ENCODE measurements at places on chromosomes 4 and X. TPM values are rescaled to one million over a fixed set of nuclear protein-coding genes. Genes with fewer than 3 reads are reported as not detected.
A peak's percentile ranks its signal among the peaks of the same experiment; 100 is the strongest.

GRCh38 chr4:137635601-137636000, 103.3 kb upstream of the PCDH18 start:
- no peak for DNase-seq
- H3K36me3 ChIP-seq, result no peaks in the 10 kb centered on the region
- no peak overlapping the region for H3K4me3 ChIP-seq
- H3K27ac ChIP-seq, result no peak overlapping the region
- H3K4me1 ChIP-seq, result no peaks in the 10 kb centered on the region

- H3K27me3 ChIP-seq, result no peaks in the 10 kb centered on the region
- H3K36me3 ChIP-seq, result no peaks in the 10 kb centered on the region
- no peak overlapping the region for H3K4me3 ChIP-seq
- no peak overlapping the region for H3K27ac ChIP-seq
These were observed 379.1 kb upstream of the SPOCK3 start for GRCh38 chr4:167613381-167613780.

- H3K4me3 ChIP-seq, result no peak overlapping the region
- H3K36me3 ChIP-seq, result no peaks in the 10 kb centered on the region
- no peaks in the 10 kb centered on the region for H3K4me1 ChIP-seq
These were observed 17.6 kb upstream of the KIAA1210 start for GRCh38 chrX:119145241-119145653.

- H3K27ac ChIP-seq, result peak overlapping the region; percentile 37
- H3K4me3 ChIP-seq, result no peak overlapping the region
- H3K4me1 ChIP-seq, result peaks cover 44% of the 10 kb centered on the region
- DNase-seq, result no peak
These were observed 128.2 kb downstream of the FRYL start for GRCh38 chr4:48651914-48652313.

- H3K27ac ChIP-seq, result no peak overlapping the region
- H3K4me3 ChIP-seq, result peak overlapping the region; percentile 15
- DNase-seq, result no peak
- H3K27me3 ChIP-seq, result peaks cover 11% of the 10 kb centered on the region
These were observed 118.7 kb upstream of the PRPS2 start for GRCh38 chrX:12672367-12673106.

DNA sequence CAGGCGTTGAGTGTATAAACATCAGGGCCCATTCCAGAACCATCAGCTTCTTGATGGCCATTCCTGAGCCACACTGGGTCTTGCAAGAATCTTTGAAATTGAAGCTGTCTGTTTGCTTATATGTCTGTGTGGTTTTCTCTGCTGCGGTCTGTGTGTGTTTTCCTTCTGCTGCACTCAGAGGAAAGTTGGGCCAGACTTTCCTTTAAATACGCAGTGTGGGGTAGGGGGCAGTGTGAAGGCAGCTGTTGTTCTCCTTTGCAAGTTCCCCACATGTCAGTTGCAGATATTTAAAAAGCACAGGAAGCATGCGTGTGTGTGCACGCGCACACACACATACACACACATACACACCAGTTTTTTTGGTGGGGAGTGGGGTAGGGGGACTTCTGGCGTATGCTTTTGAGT, 32.1 kb downstream of the CCKAR start:
- H3K36me3 ChIP-seq, result no peaks in the 10 kb centered on the region
- DNase-seq, result no peak
- H3K27ac ChIP-seq, result no peak overlapping the region
- H3K4me3 ChIP-seq, result no peak overlapping the region

- peak overlapping the region; percentile 99 for H3K4me3 ChIP-seq
- H3K27me3 ChIP-seq, result no peaks in the 10 kb centered on the region
- DNase-seq, result peak; percentile 69
- peaks cover 4% of the 10 kb centered on the region for H3K36me3 ChIP-seq
- H3K4me1 ChIP-seq, result peaks cover 34% of the 10 kb centered on the region
These were observed 464 bp downstream of the RAP1GDS1 start for GRCh38 chr4:98261405-98262291.

GRCh38 chr4:110621328-110621812, 1.5 kb downstream of the PITX2 start:
- peaks cover 6% of the 10 kb centered on the region for H3K4me1 ChIP-seq
- peaks cover 12% of the 10 kb centered on the region for H3K36me3 ChIP-seq
- H3K27me3 ChIP-seq, result peaks cover 66% of the 10 kb centered on the region
- H3K27ac ChIP-seq, result no peak overlapping the region
- no peak for DNase-seq
- no peak overlapping the region for H3K4me3 ChIP-seq

- no peaks in the 10 kb centered on the region for H3K27me3 ChIP-seq
- no peak overlapping the region for H3K4me3 ChIP-seq
- no peak for DNase-seq
These were observed 1367.1 kb downstream of the STIM2 start for GRCh38 chr4:28227764-28228163.

DNA sequence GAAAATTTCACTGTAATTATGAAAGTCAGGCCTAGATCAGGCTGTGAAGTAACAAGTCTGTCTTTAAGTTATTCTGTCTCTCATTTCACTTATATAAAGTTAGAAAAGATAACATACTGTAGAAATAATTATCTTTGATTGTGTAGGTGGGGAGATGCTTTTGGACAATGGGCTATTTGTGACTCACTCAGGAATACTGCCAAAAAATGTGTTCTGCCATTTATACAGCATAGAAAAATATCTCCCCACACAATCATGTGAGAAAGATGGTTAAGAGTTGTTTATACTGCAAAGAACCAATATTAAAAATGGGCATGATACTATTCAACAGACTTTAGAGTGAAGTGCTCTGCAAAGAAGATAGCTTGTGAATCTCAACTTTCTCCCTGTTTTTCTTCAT, 95.0 kb upstream of the GABRA2 start:
- H3K36me3 ChIP-seq, result no peaks in the 10 kb centered on the region
- H3K4me1 ChIP-seq, result no peaks in the 10 kb centered on the region
- no peak overlapping the region for H3K27ac ChIP-seq
- DNase-seq, result no peak

Gene OPHN1
- total RNA-seq, result 0.84 TPM

Gene NKX6-1
- not detected for total RNA-seq

Gene IGFBP7
- total RNA-seq, result 11.7 TPM

Data from natural killer cell treated with Interleukin-12 subunit alpha and Interleukin-12 subunit beta and Interleukin-15 and Interleukin-18, amount 100 ng/mL, for 72 hours (primary cell).